Hematopoietic multipotent progenitor cell treated with erythropoietin and hydrocortisone succinate and interleukin-3 and kit ligand, for 8 days (in vitro differentiated cells): ENCODE measurements at places on chromosomes 5 and 9.

GRCh38 chr9:121912812-121913627 lies 180.1 kb downstream of the TTLL11 start:
- DNase-seq, result peak; percentile 56

GRCh38 chr5:84272771-84273516 lies 111.7 kb downstream of the EDIL3 start:
- DNase-seq, result no peak

DNA sequence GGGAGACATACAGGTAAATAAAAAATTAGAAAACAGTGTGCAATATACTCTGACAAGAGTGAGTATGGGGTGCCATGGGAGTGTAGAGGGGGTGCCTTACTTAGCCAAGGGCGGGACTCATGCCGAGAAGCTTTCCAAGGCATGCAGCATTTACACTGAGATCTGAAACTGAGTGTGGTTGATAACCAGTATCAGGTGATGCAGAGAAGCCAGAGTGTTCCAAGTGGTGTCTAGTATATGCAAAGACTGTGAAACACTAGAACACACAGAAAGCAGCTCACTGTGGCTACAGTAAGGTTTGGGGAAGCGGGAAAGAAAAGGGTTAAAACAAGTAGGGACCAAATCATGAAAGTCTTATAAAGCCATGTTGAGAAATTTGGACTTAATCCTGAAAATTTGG lies 30.5 kb upstream of the ERBIN start:
- peak; percentile 4 for DNase-seq

DNA sequence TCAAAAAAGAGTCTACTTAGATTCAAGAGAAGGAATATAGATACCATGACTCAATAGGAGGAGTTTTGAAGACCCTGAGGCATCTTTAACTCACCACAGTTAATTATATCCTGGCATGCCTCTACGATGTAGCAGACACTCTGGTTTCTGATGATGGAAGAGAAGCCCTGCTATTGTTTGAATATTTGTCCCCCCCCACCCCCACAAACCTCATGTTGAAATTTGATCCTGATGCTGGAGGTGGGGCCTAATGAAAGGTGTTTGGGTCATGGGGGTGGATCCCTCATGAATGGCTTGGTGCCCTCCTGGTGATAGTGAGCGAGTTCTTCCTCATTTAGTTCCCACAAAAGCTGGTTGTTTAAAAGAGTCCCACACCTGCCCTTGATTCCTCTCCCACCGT lies 147.9 kb upstream of the TBCA start:
- DNase-seq, result no peak

GRCh38 chr5:114658194-114658593 lies 296.3 kb downstream of the KCNN2 start:
- no peak for DNase-seq

- no peak for DNase-seq
Measured at GRCh38 chr5:173828952-173829351, 59.2 kb upstream of the CPEB4 start.

DNA sequence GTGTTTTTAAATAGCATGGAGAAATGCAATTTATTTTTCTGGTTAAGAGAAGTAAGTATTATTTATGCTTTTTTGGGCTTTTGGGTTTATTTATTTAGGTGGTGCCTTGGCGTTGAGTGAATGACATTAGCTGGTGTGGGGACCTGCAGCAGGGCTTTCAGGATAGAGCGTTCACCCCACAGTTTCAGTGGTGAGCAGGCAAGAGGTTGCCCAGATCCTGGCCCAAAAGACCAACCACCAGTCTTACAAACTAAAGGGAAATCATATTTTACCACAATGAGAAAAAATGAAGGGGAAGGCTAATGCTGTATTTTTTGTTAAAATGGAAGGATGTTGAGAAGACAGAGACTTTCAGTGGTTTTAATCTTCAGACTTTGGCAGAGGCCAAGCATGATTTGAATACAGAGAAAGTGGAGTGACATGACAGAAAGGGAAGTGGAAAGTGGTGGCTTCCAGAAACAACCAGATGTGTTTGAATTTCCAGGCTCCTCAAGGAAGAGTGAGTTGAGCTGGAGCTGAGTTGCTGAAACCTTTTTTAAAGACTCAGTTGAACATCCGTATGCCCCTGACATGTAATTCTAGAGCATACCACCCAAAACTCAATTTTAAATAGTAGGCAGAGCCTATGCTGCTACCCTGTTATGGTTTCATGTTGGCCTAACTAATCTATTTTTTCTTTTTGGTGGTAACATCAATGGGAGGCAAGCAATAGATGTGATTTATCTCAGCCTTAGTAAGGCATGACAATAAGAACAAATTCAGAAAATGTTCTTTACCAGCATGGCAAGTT lies 94.8 kb downstream of the AOPEP start:
- DNase-seq, result no peak

GRCh38 chr9:95506428-95506677 lies 10.4 kb downstream of the PTCH1 start:
- no peak for DNase-seq

- DNase-seq, result no peak
Measured at GRCh38 chr5:129077433-129078075, 17.0 kb upstream of the ISOC1 start.

GRCh38 chr5:80387063-80387768 lies 20.6 kb upstream of the ZFYVE16 start:
- DNase-seq, result no peak

DNA sequence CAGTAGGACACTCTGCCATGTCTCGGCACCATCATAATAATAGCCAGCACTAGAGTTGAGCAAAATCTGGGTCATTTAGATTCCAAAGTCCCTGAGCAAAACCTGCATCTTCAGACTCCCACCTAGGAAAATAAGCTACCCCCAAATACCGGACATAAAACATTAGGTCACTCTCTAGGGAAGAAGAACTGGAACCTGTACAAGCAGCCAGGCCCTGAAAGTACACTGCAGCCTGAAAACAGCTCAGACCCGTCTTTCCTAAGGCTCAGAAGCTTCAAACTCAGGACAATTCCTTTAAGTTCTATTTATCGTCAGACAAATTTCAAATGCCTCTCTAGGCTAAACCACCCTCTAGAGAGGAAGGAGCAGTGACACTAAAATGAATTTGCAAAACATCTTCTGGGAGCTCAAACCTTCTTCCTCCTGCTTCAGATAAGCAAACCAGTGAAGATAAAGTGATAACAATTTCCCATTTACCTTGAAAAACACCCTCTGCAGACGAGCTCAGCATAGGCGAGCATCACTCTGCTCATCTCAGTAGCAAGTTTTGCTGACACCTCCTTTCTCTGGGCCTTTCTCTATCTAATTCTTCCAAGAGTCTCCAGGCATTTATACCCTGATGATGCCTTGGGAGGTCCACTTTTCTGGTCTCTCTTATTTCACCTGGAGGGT lies 34.0 kb downstream of the ADAM19 start:
- DNase-seq, result no peak

DNA sequence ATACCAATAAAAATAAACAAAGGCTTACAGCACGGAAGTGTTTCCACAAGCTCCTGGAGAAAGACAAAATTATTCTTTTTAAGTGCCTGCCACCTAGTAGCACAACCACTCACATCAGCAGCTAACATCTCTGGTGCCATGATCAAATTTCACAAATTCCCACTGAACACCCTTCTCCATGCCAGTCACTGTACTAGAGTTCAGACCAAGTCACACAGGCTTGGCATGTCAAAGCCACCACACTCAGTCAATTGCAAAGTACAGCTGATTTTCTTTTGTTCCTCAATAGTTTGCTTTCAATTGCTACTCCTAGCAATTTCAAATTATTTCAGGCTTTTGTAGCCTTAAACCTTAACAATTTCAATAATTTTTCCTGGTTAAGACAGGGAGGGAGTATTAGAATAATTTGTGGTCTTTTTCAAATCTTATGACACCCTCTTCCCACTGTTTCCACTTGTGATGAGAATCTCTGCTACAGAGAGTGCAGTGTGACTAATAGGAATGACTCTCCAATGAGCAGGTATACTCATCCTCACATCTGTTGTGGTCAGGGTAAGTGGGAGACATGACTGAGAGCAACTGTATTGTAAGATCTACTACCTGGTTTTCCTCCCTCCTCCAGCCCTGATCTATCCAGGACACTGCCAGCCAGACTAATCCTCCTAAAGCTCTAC lies 46.2 kb downstream of the RNF145 start:
- DNase-seq, result no peak

GRCh38 chr9:137302449-137303150 lies 529 bp upstream of the NRARP start:
- DNase-seq, result peak; percentile 50

DNA sequence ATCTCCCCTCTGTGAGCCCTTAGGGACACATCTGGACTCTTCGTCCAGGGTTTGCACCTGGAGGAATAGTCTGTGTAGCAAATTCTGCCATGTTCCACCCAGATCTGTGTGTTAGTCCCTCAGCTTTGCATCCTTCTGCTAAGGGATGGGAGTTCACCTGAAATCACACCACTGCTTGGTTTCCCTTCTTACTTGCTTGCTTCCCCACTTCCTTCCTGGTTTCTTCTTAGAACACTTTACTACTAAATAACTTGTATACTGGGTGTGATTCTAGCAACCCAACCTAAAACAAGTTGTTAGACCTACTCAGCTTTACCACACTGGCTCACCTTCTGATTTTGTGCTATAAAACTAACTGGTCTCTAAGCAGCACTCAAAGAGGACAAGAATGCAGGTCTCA lies 202.6 kb upstream of the MAP3K1 start:
- DNase-seq, result no peak

DNA sequence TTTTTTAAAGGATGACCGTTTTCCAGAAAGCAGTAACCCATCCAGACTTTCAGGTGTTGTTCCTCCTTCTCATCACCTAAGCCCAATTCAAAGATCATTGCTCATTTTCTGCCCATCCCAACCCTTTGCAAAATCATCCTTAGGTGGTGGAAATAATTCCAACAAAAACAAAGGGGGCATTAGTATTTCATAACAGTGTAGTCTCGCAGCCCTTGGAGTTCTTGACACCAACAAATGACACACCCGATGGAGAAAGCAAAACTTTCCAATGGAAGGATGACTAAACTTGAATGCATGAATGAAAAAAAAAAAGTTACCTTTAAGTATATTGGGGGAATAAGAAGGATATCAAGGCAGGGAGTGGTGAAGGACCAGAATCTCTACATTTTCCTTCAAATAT lies 117.0 kb downstream of the PAPPA start:
- no peak for DNase-seq

DNA sequence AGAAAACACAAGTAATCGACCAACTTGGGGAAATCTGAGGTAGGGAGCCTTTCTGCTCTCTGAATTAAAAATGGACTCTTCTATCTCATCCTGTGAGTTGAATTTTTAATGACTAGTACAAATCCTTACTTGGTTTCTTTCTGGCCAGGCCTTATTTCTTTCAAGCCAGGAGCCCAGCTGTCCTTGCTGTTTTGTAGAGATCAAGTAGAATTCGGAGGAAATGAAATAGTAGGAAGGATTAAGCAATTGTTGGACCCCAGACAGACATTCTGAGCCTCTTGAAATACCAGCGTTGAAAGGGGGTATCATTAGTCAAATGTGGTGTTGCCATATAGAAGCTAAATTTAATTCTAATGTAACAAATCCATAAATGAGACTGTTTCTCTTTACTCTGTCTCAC lies 53.7 kb upstream of the SMIM15 start:
- DNase-seq, result no peak

DNA sequence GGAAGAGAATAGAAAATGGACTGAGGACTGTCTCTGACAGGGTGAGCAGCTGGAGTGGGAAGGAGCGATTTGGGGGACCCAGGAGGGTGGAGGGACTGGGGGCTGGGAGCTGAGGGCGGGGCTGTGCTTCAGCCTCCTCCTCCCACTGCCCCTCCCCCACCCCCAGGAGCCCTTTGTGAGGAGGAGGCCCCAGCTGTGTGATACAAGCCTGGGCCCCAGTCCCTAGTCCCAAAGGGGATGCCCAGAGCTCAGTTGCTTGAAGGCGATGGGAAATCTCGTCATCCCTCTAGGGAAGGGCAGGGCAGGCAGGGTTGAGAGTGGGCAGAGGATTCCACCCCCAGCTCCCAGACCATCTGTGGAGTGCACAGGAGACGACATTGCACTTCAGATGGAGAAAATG lies at the start of gene SPATA31E1:
TSS of gene SPATA31E1 (plus strand) at position 251 of the 400 bp plus-strand sequence. CDS start at position 266, 15 bp downstream.
- DNase-seq, result no peak

GRCh38 chr5:169814522-169814921 lies 165.8 kb downstream of the INSYN2B start:
- DNase-seq, result no peak

- DNase-seq, result no peak
Measured at GRCh38 chr5:1012900-1013237, 4.3 kb downstream of the NKD2 start.

DNA sequence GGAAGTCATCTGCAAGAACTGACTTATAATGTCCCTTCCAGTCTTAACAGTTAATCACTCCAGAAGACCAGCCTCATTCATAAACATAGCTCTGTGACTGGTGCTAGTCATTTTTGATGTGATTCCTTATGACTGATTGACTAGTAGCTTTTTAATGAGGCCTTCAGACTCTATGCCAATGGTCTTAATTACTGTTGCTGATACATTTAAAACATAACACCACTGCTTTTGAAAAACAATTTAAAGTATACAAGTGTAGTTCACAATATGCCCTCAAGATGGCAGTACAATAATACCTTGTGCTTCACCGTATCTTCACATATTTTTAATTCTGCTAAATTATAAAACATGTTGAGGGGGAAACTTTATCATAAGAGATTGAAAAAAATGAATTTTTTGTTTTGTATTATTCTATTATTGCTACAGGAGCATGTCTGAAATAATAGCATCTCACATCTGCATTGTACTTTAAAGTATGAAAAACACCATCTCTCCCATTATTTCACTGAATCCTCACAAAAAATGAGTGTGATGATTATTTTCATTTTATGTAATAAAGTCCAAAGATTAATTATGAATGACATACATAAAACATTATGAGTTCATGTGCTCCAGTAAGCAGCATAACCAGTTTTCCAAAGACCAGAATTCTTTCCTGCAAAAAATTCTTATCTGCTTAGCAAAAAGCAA lies 55.2 kb upstream of the SHISAL2B start:
- peak; percentile 55 for DNase-seq

DNA sequence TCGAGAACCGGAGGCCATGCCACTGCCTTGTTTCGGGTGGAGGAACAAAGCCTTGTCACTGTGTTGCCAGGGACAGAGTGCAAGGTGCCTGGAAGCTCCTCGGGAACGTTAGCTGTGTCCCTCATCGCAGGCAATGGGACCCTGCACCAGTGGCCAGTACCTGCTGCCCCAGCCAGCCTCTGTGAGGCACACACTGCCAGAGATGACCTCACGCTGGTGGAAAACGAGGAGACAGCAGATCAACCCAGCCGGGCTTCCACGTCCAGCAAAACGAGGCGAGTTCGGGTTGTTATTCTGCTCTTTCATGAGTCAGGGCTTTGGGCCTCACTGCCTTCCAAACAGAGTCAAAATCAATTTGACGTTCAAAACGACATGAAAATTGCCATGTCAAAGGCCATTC lies 104.1 kb downstream of the ADAMTS2 start:
- no peak for DNase-seq

DNA sequence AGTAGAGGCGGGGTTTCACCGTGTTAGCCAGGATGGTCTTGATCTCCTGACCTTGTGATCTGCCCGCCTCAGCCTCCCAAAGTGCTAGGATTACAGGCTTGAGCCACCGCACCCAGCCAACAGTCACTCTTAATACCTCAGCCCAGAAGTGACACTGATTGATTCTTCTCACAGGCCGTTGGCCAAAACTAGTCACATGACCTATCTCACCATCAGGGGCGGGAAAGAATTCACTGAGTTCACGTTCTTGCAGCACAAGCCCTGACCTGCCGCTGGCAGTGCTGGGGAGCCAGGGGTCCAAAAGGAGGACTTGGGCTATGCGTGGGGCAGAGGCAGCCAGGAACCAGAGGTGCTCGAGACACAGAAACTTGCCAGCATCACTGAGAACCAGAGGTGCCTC lies 55.0 kb upstream of the CPLX2 start:
- DNase-seq, result no peak
